ENCODE measurements at places on chromosomes 3 and 15.

- no peak for DNase-seq
These were observed 161.5 kb downstream of the FOXP1 start for GRCh38 chr3:71421820-71422566.

- no peak for DNase-seq
These were observed 383.0 kb downstream of the TBL1XR1 start for GRCh38 chr3:176814285-176814684.

GRCh38 chr3:100902572-100902971, 90.6 kb downstream of the ABI3BP start:
- no peak for DNase-seq

DNA sequence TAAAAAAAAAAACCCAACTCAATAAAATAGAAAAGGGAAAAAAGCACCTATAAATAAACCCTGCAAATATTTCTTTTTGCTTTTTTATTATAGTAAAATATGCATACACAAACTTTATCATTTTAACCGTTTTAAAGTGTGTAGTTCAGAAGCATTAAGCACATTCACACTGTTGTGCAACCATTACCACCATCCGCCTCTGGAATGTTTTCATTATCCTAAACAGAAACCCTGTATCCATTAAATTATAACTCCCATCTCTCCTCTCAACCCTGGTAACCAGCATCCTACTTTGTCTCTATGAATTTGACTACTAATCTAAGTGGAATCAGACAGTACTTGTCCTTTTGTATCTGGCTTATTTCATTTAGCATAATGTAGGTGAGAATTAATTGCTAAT, 15.0 kb downstream of the CDCP1 start:
- DNase-seq: no peak

- no peak for DNase-seq
These were observed 183.3 kb downstream of the NR1D2 start for GRCh38 chr3:24128199-24129005.

GRCh38 chr3:28267984-28268849, 26.8 kb downstream of the CMC1 start:
- DNase-seq: no peak

DNA sequence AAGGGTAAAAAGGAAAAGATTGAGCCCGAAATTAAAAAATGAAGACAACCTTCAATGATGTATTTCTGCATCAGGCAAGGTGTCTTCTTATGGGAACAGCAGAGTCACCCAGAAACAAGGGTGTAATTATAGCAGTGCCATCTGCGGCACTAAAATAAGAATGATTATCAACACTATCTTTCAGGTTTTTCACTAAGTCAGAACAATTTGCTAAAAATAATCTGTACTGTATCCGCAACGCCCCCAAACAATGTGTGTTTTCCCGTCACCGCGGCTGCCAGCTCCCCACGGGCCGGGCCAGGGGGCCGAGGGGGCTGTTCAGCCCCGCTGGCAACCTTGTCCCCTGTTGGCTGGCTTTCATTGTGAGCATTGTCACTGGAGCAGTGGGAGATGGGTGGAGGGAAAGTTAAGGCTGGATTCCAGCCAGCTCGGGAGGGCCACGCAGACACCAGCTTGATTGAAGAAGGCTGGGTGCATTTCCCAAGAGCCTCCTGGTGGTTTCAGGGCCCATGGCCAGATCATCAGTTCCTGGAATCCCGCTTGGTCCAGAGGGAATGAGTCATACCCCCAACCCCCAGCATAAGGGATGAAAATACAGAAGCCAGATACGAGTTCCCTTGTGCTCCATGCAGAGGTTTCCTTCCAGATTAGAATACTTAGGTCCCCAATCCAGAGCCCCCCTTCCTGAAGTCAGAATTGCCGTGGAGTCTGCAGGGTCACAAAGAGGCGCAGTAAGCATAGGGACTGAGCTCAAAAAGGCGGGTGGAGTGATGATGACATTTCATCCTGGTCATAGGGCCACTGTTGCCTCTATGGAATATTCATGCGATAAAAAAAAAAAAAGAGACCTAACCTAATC, 90.2 kb upstream of the KLF13 start:
- no peak for DNase-seq

DNA sequence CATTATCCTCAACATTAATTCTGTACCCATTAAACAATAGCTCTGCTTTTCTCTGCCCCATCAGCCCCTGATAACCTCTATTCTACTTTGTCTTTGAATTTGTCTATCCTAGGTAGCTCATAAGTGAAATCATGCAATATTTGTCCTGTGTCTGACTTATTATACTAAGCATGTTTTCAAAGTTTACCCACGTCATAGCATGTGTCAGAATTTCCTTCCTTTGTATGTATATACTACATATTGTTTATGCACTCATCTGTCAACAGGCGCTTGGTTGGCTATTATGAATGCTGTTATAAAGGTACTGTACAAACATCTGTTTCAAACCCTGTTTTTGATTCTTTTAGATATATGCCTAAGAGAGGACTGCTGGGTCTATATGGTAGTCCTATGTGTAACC, 18.2 kb downstream of the CSNK1G1 start:
- DNase-seq: no peak

GRCh38 chr3:15032650-15033049, 32.5 kb downstream of the MRPS25 start:
- DNase-seq: no peak

DNA sequence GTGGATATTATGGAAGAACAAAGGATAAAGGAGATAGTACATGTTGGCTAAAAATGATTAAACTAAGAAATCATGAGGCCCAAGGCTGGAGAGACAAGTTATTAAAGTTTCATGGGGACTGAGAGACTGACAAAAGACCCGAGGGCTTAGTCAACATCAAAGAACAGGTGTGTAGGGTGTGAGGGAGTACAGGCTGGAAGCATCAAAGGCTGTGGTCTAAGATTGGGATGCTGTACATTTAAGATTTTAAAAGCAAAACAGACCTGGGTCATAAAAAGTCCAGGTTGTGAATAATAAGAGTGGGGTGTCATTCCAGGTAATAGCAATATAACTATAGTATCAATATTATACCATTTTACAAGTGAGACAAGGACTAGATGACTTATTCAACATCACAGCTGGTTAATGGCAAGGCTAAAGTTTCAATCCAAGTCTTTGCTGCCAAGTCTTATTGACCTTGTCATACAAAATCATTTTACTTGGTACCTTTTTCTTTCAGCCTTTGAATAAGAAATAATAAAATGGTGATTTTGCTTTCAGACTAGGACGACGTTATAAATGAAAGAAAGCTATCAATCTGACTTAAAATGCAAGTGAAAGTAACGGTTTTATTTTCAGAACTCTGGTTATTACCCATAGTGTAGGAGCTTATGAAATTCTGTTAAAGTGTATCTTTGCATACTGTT, 211.6 kb downstream of the TNIK start:
- DNase-seq: no peak

DNA sequence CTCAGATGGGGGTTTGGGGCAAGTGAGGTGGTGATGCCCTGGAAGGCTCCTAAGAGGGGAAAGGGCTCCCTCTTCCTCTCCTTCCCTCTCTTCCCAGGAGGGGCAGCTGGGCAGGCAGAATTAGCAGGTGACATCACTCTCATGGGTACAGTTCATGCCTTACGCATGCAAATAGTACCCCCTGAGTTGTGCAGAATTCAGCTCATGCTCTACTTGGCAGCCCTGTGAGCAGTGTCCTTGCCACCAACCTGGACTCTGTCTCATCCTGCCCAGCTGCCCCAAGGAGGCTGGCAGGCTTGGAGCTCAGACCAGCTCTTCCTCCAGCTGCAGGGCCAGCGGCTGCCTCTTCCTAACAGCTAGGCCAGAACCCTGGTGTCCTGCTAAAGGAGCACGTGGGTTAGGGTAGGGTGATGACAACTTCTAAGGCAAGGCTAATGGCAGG, 3.3 kb downstream of the CHAC1 start:
- DNase-seq: no peak

DNA sequence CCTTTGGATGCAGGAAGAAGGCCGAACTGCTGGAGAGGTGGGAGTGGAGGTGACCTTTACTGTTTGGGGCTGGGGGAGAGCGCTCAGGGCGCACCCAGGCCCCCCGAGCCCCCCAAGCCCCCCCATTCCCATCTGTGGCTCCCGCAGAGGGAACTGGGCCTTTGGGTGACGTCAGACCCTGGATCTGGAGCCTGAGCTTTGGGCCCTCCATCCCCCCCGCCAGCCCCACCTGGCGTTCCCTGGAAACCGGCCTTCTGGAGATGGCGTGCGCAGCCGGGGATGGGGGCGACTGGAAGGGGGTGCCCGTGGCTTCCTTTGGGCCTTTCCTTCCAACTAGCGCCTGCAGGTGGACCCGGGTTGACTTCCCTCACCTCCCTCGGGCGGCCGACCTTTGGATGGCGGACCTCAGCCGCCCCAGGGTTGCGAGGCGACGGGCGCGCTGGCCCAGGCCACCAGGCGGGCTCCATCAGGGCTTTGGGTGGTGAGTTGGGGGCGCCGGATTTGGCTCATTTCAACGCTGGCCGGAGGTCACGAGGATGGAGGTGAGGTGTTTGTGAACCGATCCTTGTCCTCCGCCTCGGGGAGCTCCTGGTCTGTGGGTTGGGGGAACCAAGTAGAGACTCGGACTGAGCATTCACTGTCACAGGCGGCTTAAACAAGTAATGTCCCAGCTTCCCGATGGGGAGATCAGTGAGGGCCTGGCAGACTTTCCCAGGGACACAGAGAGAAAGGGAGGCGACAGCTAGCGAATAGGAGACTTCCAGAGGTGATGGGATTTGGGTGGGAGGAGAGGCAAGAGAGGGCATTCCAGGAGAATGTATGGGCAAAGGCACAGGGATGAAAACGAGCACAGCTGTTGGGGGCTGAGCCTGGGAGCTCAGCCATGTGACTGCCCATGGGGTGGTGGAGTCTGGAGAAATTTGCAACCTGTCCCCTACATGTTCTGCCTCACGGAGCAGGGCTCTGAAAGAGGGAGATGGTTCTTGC, 709 bp downstream of the SCAMP5 start:
- DNase-seq: no peak

DNA sequence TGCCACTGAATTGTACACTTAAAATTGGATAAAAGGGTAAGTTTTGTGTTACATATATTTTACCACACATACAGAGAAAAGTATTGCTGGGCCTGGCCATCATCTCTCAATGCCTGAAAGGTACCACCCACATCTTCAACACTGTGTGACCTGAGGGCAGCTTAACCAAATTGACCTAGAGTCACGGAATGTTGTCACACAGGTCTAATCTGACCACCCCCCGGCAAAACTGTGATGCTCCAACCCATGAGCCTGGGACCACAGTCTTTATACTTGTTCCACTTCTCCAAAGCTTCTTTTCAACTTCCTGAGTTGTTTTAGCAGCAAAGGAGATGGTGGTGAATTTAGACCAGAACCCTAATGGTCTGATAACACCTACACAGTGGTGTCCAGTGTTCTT, 210.3 kb upstream of the TPM1 start:
- DNase-seq: no peak

GRCh38 chr3:41477399-41478014, 278.2 kb downstream of the CTNNB1 start:
- no peak for DNase-seq

GRCh38 chr3:118987477-118987876, 47.2 kb downstream of the IGSF11 start:
- no peak for DNase-seq

- DNase-seq: no peak
These were observed 320.9 kb downstream of the GABRB3 start for GRCh38 chr15:26451995-26452394.

- no peak for DNase-seq
These were observed 280.6 kb downstream of the LPP start for GRCh38 chr3:188434594-188434993.

DNA sequence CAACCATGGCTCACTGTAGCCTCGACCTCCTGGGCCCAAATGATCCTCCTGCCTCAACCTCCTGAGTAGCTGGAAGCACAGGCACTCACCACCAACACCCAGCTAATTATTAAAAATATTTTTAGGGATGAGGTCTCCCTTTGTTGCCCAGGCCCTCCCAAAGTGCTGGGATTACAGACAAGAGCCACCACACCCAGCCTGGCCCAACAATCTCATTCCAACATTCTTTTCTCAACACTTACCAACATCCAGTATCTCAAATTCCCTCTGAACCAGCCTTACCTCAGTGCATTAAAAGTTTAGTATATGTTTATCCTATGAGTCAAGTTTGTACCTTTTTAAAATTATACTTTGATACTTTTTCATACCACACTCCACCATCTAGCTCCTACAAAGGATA, 25.0 kb downstream of the ANXA2 start:
- no peak for DNase-seq

DNA sequence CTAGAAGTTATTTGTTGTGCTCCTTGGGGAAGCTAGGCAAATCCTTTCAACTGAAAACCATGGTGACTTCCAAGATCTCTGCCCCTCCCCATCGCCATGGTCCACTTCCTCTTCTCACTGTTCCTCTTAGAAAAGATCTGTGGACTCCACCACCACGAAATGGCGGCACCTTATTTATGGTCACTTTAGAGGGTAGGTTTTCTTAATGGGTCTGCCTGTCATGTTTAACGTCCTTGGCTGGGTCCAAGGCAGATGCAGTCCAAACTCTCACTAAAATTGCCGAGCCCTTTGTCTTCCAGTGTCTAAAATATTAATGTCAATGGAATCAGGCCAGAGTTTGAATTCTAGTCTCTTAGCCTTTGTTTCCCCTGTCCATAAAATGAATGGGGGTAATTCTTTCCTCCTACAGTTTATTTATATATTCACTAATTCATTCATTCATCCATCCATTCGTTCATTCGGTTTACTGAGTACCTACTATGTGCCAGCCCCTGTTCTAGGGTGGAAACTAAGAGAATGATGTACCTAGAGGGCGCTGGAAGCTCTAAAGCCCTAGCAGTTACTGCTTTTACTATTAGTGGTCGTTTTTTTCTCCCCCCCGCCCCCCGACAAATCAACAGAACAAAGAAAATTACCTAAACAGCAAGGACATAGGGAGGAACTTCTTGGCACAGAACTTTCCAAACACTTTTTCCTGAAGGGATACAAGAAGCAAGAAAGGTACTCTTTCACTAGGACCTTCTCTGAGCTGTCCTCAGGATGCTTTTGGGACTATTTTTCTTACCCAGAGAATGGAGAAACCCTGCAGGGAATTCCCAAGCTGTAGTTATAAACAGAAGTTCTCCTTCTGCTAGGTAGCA, 657 bp downstream of the PATL2 start:
- no peak for DNase-seq

GRCh38 chr3:174100744-174101143, 703.2 kb downstream of the NLGN1 start:
- DNase-seq: no peak

DNA sequence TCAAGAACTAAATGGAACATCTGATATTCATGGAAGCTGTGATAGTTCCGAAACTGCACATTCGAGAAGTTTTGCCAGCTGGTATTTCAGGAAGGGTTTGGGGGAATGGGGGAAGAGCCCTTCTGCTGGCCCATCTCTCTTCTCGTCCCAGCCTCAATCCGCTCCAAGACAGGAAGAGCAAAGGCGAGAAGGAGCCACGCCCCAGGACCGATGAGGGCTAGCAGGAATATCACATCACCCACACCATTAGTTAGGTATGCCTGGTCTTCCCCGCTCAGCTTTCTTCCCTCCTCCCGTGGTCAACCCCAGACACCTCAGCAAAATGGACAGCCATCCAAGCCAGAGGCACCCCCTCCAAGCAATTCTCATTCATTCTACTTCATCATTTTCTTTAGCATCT, 14.9 kb upstream of the PCSK6 start:
- DNase-seq: no peak

DNA sequence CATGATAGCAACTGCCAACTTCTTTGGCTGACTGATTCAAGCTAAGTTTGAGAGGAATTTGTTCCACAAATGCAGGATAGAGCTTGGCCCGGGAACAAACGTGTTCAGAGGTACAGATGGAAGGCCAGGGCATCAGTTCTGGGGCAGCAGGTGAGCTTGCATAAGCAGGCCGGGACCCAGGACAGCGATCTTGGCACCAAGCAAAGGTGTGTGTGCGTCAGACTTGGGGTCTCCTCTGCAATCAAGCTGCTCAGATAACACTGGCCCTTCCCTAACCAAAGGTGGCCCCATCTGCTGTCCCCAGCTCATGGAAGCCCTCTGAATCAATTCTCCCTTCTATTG, 155.6 kb downstream of the MEGF11 start:
- DNase-seq: no peak

Measured in stimulated activated CD4-positive, alpha-beta T cell treated with anti-CD3 and anti-CD28 coated beads, Interleukin-15, amount 100 ng/mL, for 1 hour (primary cell).